Mesenteric fat pad (tissue), 1 donor: ENCODE measurements at places on chromosomes 5 and 9. TPM values are rescaled to one million over a fixed set of nuclear protein-coding genes. Genes with fewer than 3 reads are reported as not detected.

Gene FOXD1
- 0.32 TPM for total RNA-seq

Gene FCN1
- 27.9 TPM for total RNA-seq

Gene ADRA1B
- 6.6 TPM for total RNA-seq

Gene CTXN3
- total RNA-seq, result not detected

Gene GDF9
- not detected for total RNA-seq

Gene RALGDS
- total RNA-seq, result 58.4 TPM

- no peak for DNase-seq
Measured at GRCh38 chr5:2836133-2836532, 84.7 kb upstream of the IRX2 start.

GRCh38 chr5:17463653-17464052 lies 34.4 kb upstream of the TAF11L2 start:
- no peak for DNase-seq

DNA sequence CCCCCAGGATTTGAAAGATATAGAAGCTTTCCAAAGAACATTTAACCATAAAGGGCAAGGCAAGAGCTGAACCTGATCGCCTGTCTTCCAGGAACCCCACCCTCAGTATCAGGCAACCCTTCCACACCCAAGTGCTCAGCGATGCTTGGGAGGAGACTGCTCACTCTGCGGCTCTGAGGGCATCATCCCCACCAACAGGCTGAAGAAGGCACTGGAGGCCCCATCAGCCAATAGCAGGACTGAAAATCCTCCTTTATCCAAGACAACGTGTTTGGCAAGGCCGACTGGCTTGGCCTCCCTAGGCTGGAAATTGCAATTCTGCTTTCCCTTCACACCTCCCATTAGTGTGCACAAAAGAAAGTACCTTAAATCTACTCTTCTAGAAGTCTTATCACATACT lies 1.4 kb upstream of the PPP2CA start:
- no peak for DNase-seq

DNA sequence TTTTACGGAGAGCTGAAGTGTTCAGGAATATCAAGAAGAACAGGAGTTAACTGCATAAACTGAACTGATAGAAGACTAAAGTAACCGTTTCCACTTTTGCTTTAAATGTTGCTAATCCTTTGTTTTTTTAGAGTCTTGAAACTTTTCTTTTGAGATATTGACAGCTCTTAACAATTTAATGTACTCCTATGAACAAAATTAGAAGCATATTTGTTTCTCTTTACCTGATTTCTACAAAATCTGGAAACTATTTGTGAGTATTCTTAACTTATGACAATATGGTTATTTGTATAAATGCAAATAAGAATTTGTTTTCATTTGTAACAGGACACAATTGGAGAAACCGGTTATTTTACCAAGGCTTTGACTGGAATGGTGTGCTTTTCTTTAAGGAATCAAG lies 89.5 kb upstream of the FAM120A start:
- no peak for DNase-seq

DNA sequence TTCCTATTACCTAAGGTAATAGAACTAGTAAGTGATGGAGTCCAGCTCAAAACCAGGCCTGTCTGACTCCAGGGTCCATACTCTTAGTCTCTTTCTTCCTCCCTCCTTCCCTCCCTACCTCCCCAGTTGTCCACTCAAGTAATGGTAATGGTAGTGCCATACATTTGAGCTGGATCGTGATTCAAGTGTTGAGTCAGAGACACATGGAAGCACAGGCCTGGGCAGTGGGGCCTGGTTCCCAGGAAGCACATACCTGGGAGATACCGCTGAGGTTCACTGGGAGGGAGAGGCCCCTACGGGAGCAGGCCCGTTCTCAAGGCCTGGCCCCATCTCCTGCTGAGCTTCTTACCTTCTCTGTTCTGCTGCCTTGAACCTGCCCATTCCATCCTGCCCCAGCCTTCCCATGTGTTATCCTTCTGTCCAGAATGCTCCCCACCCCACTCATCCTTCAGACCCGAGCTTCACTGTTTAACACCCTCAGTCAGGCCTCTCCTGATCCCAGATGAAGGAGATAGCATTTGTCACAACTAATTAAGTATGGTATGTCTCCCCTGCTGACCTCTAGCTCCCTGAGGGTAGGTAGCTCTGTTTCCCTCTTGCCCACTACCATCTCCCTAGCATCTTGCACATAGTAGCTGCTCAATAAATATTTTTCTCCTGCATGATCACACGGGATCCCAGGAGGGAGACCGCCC lies 13.8 kb downstream of the URM1 start:
- no peak for DNase-seq

DNA sequence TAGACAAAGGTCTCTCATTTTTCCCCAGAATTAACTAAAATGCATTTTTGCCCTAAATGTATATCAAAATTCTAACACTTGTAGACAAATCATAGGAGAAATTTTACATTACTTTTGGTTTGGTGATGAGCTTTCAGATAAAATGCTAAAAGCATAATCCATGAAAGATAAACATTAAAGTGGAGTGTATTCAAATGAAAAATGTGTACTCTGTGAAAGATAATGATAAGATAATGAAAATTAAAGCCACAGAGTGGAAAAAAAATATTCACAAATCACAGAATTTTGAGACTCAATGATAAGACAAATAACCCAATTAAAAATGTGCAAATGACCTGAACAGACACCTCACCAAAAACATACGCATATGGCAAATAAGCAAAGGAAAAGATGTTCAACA lies 176.9 kb upstream of the ADAMTS16 start:
- DNase-seq, result no peak

- no peak for DNase-seq
Measured at GRCh38 chr5:65927503-65928321, 1.3 kb downstream of the ERBIN start.

- DNase-seq, result no peak
Measured at GRCh38 chr9:114383521-114384231, 4.1 kb downstream of the AKNA start.

GRCh38 chr9:13387734-13388067 lies 108.2 kb upstream of the MPDZ start:
- DNase-seq, result no peak

- no peak for DNase-seq
Measured at GRCh38 chr5:129541648-129542251, 81.7 kb downstream of the ADAMTS19 start.

GRCh38 chr9:17906841-17907778 lies 328.2 kb downstream of the SH3GL2 start:
- DNase-seq, result no peak

GRCh38 chr5:179123491-179124272 lies 63.5 kb downstream of the ZNF354C start:
- DNase-seq, result peak; percentile 82

- DNase-seq, result no peak
Measured at GRCh38 chr9:129136446-129137035, 25.3 kb downstream of the PTPA start.

DNA sequence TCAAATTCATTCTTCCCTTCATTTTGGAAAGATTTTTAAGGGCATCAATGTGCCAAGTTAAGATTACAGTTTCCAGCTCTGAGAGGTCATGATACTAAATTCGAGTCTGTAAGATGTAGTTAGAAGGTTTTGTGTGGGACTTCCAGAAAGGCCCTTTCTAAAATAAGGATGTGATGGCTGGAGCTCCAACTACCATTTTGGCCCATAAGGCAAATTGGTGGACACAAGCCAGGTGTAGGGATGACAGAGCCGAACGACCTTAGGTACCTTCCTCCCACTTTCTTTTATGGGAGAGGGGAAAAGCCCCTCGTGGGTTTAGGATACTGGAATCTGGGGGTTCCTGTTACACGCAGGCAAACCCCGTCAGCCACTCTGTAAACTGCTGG lies 54.3 kb upstream of the PTPDC1 start:
- DNase-seq, result no peak

- DNase-seq, result no peak
Measured at GRCh38 chr5:66277981-66278380, 133.9 kb downstream of the SREK1 start.

- no peak for DNase-seq
Measured at GRCh38 chr9:108463932-108464606, 391.7 kb downstream of the ACTL7B start.
